ENCODE measurements at places on chromosomes 4 and X.

DNA sequence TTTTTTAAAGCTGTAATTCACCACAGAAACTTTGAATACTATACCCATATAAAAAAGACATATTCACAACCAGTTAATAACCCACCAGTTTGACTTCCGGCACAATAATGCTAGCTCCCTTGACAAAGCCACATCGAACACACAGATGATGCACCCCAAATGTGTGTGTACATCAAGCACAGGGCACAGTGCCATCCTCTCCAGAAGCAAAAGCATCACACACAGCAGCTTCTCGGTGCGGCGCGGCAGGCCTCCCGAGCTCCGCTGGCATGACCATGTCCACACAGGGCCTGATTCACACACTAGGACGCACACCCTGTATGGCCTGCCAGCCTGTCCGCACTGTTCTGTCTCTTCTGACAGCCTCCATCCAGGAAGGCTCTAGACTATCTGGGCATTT is 88.0 kb downstream of the LEF1 start:
- DNase-seq: no peak

DNA sequence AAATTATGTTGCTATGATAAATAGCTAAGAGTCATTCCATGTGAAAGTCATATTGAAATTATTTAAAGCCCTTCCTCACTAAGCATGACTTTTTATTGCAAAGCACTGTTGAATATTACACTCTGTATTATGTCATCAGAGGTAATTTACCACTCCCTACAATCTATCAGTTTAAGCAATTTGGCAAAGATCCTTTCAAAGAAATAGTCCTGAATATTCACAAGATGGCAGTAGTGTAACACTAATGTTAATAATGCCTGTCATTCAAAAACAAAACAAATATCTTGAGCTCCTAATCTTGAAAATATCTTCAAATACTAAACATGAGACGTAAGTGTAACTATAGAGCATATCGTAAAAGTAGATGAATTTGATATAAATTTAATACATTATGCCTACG is 208.6 kb upstream of the TECRL start:
- no peak for DNase-seq

- no peak for DNase-seq
Observed at GRCh38 chr4:118774321-118774720, 61.6 kb downstream of the SEC24D start.

GRCh38 chr4:105283501-105283900 is 136.8 kb downstream of the TET2 start:
- no peak for DNase-seq

All from tongue (tissue), 3 donors.